ENCODE measurements at places on chromosomes 13 and 19.

GRCh38 chr13:33717775-33718174 is 100.2 kb upstream of the RFC3 start:
- no peak for DNase-seq

DNA sequence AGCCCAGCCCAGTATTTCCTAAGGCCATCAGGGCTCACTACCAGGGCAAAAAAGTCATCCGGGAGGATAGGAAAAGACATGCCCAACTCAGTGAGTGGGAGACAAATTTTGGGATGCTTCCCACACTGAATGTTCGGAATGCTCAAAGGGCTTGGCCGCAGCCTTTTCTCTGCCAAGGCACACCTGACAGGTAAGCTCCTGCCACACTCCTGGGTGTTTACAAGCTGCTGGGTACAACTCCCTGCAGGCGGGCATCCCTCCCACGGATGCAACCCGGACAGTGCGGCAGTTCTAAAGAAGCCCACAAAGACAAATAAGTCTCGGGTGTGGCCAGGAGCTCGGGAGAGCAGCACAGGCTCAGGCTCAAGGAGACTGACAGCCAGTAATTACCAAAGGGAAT is 28.1 kb downstream of the SLC7A1 start:
- DNase-seq, result no peak

DNA sequence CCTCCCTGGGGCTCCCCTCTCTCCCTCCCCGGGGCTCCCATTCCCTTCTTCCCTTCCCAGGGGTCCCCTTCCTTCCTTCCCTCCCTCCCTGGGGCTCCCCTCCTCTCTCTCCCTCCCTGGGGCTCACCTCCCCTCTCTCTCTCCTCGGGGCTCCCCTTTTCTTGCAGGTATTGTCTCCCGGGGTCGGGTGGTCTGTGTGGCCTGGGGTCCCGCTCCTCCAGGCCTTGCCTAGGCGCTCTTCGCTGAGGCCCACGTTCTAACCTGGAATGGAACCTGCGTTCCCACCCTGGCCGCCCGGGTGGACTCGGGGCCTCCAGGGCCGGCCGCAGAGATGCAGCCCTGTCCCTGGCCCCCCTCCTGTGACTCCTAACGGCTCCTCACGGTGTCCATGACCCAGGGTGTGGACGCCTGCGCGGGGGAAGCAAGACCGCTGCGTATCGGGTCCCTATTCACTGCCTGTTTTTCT is 940 bp upstream of the DCUN1D2 start:
- peak; percentile 26 for DNase-seq

- no peak for DNase-seq
Observed at GRCh38 chr19:1055886-1056620, 10.9 kb upstream of the ARHGAP45 start.

GRCh38 chr19:43735957-43736356 is 18.8 kb downstream of the SMG9 start:
- DNase-seq, result no peak

DNA sequence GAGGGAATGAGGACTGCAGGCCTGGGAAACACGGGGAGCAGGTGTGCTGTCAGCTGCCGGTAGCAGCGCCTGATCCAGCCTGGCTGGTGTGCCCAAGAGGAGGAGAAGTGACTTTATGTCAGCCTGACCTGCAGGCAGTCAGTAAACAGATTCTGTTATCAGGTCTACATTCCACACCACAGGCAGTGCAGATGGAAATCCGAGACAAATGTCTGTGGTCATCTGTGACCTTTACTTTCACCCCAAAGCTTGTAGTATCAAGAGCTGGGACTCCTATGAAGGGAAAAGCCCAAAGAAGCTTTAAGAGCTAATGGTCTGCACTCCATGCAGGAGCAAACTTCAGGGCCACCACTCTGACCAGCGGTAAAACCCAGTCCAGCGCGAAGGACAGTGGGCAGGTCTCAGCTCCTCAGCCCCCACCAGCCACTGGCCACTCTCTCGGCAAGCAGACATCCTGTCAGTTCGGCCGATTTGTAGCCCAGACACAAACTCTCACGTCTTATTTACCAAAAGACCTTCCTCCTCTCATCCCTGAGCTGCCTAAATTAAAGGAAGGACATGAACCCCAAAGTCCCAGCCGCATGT is 7.7 kb downstream of the EPS15L1 start:
- DNase-seq, result no peak

DNA sequence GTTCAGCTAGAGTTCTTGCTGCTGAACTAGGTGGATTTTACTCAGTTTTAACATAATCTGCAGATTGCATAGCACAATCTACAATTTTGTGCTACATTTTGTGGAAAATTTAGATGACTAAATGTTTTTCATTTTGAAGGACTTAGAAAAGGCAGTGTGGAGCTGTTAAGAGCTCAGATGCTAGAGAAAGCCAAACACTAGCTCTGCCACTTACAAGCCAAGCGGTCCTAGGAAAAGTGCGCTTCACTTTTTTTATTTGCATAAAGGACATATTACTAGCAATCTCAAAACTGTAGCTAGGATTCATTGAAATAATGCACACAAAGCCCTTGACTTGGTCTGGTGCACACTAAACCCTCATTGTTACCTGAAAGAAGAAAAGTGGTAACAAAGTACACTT is 8.1 kb upstream of the CSNK1A1L start:
- no peak for DNase-seq

DNA sequence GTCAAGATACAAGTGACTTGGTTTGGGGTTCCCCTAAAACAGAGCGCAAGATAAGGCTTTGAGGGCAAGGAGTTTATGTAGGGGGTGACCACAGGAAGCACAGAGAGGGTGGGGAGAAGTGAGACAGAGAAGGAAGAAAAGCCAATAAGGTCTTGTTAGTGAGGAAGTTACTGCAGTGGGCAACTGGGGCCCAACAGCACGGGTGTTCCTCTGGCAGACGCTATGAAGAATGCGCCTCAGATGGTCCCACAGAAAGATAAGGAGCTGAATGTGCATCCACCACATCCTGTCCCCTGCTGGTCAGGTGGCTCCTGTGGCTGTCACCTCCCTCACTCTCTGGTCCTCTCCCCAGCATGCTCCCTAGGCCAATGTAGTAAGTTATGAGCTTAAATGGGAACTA is 333.5 kb downstream of the TSHZ3 start:
- no peak for DNase-seq

GRCh38 chr19:31232180-31232579 is 117.1 kb downstream of the TSHZ3 start:
- no peak for DNase-seq

DNA sequence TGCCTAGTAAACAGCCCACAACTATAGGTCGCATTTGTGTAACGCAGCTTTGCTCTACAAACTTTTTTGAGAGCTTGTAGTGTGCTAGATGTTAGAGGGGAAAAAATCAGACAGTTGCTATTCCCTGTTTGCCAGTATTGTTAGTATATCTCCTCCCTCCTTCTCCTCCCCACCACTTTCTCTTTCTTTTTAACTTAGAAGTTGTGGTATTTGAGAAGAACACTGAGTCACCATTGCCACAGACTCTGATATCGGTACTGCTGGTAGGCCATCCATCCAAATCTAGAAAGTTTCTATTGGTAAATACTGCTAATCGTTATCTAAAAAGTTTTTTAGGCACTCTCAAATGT is 666 bp downstream of the POMP start:
- no peak for DNase-seq

DNA sequence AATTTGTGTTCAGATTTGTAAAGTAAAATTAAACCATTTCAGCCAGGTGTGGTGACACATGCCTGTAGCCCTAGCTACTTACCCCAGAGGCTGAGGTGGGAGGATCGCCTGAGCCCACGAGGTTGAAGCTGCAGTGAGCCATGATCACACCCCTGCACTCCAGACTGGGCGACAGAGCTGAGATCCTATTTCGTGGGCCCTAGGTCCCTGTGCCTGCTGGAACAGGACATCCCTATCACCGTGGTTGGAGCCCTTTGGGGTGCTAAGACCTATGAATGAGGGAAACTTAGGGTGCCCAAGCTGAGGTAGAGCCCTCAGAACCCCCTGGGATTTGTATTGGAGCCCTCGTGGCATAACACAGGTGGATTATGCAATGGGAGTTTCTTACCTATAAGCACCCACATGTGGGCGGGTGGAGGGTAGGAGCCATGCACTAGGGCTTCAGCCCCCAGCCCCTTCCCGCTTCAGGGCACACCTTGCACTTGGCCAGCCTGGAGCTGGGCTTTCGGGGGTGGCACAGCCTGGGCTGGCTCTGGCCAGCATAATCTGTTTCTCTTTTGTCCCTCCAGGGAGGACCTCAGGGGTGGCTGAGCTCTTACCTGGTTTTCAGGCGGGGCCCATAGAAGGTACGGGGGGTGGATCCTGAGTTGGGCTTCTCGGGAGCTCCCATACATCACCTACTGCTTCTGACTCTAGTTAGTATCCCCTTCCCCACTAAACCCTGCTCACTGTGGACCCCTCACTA is 7.2 kb upstream of the USF2 start:
- no peak for DNase-seq

- no peak for DNase-seq
Observed at GRCh38 chr13:20369886-20370361, 137.8 kb upstream of the GJB6 start.

DNA sequence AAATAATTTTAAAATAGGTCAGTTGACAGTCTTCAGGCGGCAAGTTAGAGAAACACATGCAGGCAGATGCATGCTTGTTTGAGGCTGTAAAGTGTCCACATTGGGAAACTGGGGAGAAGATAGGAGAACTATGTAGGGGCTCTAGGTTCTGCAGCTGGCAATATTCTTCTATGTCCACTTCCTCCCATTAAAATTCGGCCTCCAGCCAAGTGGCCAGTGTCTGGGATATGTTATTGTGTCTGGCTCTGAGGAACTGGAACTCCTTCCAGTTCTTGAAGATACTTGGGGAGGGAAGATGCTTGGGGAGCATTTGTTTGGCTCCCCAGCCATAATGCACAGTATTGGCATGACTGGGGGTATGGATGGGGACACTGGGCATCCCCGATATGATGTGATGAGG is 20.9 kb upstream of the KLF2 start:
- no peak for DNase-seq

DNA sequence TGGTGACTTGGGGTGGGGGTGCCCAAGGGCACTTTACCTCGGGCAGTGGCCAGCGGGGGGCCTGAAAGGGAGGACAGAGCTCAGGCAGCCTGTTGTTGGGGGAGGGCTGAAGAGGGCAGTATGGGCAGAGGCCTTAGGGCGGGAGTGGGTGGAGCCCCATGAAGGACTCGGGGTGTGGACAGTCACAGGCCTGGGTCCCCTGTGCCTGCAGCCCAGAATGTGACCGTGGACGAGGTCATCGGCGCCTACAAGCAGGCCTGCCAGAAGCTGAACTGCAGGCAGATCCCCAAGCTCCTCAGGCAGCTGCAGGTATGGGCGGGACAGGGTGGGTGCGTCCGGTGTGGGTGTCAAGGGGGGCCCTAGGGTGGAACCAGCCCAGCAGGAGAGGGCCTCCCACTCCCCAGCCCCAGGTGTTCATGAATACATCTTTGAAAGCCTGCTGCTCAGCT is 22.5 kb downstream of the NKPD1 start:
- peak; percentile 30 for DNase-seq

- no peak for DNase-seq
Observed at GRCh38 chr13:37681281-37682032, 82.9 kb upstream of the POSTN start.

DNA sequence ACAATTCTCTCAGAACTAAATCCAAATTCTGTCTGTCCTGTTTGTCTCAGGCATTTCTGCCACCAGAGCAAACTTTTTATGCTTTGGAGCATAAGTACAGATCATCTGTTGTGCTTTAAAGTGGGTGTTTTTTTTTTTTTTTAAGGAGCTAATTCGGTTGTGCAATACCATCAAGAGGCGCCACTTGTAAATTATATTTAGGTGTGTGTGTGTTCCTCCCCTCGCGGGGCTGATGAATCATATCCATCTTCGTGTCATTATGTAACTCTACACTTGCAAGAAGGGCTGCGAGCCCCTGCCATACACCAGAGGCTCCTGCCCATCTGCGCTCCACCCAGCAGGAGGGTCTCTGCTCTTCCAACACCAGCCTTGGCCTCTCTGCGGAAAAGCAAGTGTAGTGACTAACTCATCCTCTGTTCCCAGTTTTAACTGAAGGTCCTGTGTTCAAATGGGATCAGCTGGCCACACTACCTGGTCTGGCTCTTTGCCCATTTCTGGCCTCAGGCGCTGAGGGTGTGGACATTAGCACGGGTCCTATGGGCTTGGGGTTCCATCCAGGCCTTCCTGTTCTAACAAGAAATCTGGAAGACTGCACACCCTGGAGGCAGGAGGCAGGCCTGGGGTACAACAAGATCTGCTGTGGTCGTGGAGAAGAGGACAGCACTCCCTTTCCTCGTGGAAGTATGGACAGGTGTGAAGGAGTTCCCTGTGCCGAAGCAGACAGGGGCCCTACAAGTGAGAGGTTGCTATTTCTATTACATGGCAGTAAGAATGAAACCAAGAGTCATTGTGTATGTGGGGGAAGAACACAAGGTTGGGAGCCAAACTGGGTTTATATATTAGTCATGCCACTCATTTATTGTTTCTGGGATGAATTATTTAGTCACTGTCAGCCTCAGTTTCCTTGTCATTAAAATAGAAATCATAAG is 96.1 kb upstream of the MBNL2 start:
- DNase-seq, result no peak

- no peak for DNase-seq
Observed at GRCh38 chr19:42657556-42657955, 62.8 kb upstream of the CEACAM8 start.

DNA sequence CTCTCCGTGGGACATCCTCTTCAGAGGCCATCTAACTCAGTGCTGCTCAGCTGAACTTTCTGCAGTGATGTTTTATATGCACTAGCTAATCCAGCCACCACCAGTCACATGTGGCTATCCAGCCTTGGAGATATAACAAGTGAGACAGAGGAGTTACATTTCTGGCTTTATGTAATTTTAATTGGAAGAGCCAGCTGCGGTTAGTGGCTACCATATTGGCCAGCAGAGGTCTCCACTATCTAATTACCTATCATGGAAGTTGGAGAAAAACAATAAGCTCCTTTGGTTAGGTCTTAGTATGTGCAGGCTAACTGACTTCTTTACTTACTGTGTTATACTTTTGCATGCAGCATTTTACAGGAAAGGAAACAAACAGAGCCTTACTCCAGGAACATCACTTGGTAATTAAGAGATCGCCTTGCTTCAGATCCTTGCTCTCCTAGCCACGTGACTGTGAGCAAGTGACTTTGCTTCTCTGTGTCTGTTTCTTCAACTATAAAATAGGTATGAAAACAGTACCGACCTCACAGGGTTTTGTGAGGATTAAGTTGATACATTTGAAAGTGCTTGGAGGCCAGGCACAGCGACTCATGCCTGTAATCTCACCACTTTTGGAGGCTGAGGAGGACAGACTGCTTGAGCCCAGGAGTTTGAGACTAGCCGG is 1.6 kb upstream of the KLK10 start:
- DNase-seq, result no peak

GRCh38 chr13:31063772-31064171 is 97.9 kb downstream of the HSPH1 start:
- DNase-seq, result no peak

DNA sequence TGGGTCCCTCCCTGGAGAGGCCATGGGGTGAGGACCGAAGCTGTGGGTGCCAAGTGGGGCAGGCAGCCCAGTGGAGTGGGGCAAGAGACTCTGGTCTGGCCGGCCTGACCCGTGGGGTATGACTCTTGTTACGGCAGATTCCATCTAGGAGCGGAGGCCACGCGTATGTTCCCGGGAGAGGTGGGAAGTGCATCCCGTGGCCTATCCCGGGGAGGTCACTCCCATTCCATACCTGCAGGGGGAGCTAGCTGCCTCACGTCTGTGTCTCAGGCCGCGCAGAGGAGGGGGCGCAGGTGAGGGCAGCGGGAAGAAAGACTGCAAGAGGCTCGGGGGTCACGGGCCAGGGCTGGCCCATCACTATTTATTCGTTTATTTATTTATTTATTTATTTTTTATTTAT is 4.9 kb downstream of the CSNK1G2 start:
- DNase-seq, result no peak

- DNase-seq, result no peak
Observed at GRCh38 chr13:24280720-24281119, 28.7 kb upstream of the C1QTNF9 start.
